GM12878 (cell line): ENCODE measurements at places on chromosomes 6 and 20.

DNA sequence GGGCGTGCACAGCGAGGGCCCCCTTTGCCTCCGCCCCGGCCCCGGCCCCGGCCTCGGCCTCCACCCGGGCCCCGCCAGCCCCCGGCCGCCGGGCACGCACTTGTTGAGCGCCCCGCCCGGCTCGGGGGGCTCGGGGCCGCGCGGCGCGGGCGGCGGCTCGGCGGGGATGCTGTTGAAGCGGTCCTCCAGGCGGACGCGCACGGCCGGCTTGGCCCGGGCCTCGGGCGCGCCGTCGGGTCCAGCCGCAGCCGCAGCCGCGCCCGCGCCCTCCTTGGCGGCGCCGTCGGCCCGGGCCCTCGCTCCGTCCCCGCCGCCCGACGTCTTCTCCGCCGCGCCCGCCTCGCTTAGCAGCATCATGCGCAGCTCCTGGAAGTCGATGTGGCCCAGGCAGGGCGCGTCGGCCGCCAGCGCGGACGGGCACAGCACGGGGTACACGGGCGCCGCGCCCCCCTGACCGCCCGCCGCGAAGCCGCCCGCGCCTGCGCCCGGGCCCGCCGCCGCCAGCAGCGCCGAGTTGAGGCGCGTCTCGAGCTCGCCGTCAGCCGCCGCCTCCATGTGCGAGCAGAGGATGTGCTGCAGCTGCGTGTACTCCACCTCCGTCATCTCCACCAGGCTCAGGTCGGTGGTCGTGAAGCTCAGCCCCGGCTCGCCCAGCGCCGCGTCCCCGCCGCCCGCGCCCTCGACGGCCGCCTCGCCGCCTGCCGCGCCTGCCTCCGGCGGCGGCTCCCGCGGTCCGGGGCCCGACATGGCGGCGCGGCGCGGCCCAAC, 514 bp downstream of the TCFL5 start:
- DNase-seq, result no peak

- no peak for DNase-seq
Observed at GRCh38 chr20:58565461-58566175, 50.4 kb upstream of the APCDD1L start.

- DNase-seq, result no peak
Observed at GRCh38 chr6:36759148-36759759, 61.6 kb downstream of the RAB44 start.

DNA sequence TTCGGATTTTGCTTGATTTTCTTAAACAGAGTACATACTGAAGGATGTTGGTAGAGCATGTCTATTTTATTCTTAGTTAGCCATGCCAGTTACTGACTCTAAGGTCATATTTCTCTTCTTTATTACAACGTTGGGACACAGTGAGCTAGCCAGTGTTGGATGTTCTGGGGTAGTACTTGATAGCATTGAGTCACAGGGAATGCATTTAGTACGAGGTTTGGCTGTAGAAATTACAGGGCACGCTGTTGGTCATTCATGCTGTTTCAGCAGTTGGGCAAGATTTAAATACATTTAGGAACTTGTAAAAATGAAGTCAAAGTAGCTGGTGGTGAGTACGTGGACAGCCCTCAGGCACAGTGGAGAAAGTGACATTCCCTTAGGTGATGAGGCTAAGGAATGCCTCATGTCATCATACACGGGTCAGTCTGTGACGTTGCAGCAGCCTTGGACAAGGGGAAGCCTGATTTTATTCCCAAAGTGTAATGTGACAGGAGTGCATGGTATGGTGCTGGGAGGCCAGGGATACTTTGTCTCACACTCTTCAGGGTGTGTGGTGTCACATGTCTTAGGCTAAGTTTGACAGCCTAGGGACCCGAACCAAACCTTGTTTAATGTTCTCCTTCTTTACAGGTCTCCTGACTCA, 57.7 kb upstream of the SLC22A1 start:
- no peak for DNase-seq

DNA sequence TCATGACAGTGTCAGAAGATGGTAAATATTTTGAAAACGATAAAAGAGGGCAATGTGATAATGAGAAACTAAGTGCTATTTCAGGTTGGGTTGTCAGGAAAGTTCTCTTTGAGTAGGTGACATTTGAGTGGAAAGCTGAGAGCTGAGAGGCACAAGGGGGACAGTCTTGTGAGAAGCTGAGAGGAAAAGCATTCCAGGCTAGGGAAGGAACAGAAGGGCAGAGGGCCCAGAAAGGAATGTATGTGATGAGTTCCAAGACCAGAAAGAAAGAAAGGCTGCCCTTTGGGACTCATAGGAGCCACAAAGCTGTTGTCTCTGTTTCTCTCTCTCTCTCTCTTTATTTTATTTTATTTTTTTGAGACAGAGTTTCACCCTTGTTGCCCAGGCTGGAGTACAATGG, 7.6 kb upstream of the RNF182 start:
- no peak for DNase-seq

GRCh38 chr20:33299111-33299603, 16.1 kb downstream of the BPIFB1 start:
- no peak for DNase-seq

- no peak for DNase-seq
Observed at GRCh38 chr6:79631693-79632172, 604 bp downstream of the SH3BGRL2 start.

DNA sequence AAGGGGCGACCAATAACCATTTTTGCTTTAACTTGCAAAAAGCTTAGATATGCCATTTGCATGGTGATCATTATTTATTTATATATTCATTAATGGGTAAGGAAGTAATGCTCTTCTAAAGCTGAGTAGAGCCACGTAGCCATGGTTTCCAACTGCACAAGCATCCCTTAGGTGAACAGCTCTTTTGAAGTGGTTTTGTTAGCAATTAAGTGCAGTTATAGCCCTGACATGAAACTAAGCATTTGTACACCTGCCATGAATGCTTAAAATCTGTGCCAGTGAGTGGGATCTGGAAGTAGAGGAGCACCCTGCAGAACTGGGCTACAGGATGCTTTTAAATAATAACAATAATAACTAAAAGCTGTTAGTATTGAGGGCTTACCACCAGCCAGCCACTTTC, 19.1 kb downstream of the TRAF3IP2 start:
- no peak for DNase-seq

DNA sequence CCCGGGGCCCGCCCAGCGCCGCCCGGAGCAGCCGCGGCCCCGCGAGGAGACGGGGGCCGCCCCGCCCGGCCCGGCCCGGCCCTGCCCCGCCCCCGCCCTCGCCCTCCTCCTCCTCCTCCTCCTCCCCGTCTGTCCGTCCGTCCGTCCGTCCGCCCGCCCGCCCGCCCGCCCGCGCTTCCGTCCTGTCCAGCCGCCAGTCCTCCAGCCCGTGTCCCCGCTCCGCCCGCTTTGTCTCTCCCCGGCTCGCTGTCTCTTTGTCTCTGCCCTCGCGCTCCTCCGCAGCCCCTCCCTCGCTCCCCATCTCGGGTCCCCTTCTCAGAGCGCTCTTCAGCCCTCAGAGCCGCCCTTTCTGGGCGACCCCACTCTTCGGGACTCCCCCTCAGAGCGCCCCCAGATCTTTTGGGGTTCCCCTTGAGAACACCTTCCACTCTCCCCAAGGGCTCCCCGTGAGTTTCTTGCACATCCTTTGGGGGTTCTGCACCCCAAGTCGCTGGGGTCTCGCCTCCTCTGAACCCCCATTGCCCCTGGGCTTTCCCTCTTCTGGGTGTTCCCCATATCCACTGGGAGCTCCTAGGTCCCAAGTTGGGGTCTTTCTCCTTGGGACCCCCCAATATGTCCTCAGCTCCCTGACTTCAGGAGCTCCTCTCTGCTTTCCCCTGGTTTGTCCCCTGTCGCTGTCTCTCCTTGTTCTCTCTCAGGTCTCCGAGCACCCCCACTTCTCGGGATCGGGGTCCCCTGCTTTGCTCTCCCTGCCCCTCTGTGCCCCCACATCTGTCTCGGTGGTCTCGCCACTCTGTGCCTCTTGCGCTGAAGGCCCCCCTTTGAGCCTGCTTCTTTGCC, 79.5 kb upstream of the MYL9 start:
- DNase-seq, result no peak

GRCh38 chr6:132289756-132290155, 111.5 kb downstream of the MOXD1 start:
- no peak for DNase-seq

DNA sequence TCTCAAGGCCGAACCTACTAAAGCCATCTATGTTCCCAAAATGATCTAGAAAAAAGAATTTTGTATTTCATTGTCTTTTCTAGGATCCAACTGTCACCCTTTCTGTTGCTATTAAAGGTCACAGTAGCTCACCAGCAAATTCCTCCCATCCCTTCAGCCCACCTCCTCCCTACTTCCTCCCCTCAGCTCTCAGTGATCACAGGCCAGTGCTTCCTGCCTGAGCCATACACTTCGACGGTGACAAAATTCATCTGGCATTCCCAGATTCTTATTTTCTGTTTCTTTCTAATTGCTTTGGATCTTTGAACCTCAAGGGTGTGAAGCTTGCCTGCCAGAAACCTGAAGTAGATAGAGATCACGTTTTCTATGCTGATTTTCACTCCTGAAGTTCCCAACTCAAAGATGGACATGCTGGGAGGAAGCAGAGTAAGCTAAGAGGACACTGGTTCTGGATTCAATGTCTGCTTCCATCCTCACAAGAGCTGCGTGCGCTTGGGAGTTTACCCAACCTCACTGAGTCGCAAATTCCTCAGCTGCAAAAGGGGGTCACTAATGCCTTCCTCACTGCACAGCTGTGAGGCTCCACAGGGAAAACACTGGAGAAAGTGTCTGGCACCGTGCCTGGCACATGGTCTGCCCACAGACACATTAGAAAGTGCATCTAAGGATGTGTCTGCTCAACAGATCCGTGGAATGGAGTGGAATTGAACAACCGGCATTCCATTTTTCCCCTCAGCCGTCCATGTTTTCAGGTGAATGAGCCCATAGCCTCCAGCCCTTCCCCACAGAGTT, 34.5 kb downstream of the MDGA1 start:
- no peak for DNase-seq

DNA sequence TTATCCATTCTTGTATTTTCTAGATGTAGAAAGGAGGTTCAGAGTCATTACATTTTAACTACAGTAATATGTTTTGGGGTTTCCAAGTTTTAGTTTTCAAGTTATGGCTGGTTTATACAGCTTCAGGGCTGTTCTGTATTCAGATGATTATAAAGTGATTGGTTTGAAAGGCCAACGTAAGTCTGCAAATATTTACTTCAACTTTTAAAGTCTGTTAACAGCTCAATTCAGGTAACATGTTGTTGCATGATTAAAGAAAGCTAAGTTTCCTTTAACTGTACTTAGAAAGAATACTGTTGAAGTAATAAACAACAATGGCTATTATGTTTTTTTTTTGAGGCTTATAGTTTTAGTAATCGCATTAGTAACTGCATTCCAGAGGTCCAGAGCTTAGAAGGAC, 22.8 kb upstream of the GCLC start:
- no peak for DNase-seq

- DNase-seq, result no peak
Observed at GRCh38 chr6:133549371-133549801, 308.2 kb downstream of the EYA4 start.

- no peak for DNase-seq
Observed at GRCh38 chr6:98686008-98686601, 148.3 kb upstream of the POU3F2 start.

- no peak for DNase-seq
Observed at GRCh38 chr6:44216677-44217331, at the start of gene MYMX. Gene MYMX (plus strand): TSS chr6:44216926. CDS start chr6:44217472, 546 bp downstream.

GRCh38 chr20:22696759-22697158, 112.4 kb upstream of the FOXA2 start:
- no peak for DNase-seq

DNA sequence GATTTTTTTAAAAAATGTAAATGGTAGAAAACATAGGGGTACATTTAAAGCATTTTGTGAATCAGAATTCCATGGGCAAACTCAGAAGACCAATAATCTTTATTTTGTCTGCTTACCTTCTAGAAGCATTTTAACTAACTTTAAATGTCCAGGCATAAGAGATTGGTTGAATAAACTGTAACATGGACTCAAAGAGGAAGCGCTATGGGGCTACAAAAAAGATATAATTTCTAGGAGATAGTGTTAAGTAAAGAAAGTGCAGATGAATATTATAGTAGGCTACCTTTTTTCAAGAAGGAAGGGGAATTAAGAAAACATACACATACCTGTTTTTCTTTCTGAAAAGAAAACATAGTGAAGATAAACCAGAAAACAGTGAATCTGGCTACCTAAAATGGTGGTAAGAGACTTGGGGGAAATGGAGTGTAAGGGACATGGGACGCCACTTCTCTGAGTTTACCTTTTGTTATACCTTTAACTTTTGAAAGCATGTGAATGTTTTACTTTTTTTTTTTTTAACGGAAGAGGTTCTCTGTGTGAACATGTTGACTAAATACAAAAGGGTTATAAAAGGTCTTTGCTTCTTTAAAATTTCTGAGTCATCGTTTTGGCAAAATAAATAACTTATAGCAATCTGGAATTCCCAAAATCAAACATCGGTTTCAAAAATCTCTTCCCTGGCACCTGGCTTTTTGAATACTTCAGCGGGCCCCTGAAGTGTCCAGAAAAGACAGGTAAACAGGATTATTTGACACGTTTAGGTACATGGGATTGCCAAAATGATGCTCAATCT, 133.4 kb downstream of the OR2B2 start:
- DNase-seq, result no peak

GRCh38 chr20:56519551-56519950, 5.0 kb upstream of the FAM209A start:
- DNase-seq, result no peak

- no peak for DNase-seq
Observed at GRCh38 chr20:12835999-12836398, 172.8 kb upstream of the SPTLC3 start.

- no peak for DNase-seq
Observed at GRCh38 chr6:42532038-42532669, 31.7 kb upstream of the UBR2 start.

DNA sequence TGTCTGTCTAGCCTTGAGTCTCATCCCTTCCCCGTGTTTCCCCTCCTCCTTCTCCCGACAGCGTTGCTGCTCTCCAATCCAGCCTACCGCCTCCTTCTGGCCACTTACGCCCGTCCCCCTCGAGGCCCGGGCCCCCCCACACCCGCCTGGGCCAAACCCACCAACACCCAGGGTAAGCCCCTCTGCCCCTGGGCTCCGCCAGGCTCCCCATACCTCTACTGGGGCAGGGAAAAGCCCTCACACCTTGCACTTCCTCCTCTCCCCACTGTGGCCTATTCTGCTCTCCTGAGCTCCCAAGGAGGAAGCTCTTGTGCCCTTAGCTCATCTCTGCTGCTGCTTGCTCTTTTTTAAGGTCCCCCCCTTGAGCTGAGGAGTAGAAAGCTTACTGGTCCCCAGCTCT, 11.0 kb downstream of the DDR1 start:
- DNase-seq, result no peak

GRCh38 chr6:158095031-158095430, 73.0 kb downstream of the SERAC1 start:
- no peak for DNase-seq
